CD4-positive, alpha-beta T cell treated with Interleukin-6 for 4 hours (primary cell): ENCODE measurements at places on chromosomes 12 and 14.

GRCh38 chr12:23770202-23770938 is 179.1 kb downstream of the SOX5 start:
- DNase-seq, result no peak

- no peak for DNase-seq
These were observed 85.1 kb upstream of the AMIGO2 start for GRCh38 chr12:47164724-47165439.

DNA sequence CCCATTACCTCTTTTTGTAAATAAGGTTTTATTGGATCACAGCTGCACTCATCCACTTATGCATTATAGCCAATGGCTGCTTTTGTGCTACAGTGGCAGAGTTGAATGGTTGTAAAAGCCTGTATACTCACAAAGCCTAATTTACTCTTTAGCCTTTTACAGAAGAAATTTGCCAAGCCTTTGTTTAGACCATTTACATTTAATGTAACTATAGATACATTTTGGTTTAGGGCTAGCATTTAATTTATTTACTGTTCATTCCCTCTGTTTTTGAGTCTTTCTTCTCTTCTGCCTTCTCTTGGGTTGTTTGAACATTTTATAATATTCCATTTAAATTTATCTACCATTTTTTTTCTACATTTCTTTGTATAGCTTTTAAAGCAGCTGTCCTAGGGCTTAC is 217.1 kb upstream of the AMIGO2 start:
- no peak for DNase-seq

GRCh38 chr12:115268451-115268850 is 584.5 kb upstream of the TBX3 start:
- no peak for DNase-seq

- DNase-seq, result no peak
These were observed 14.9 kb upstream of the PLEKHG3 start for GRCh38 chr14:64689289-64689688.

DNA sequence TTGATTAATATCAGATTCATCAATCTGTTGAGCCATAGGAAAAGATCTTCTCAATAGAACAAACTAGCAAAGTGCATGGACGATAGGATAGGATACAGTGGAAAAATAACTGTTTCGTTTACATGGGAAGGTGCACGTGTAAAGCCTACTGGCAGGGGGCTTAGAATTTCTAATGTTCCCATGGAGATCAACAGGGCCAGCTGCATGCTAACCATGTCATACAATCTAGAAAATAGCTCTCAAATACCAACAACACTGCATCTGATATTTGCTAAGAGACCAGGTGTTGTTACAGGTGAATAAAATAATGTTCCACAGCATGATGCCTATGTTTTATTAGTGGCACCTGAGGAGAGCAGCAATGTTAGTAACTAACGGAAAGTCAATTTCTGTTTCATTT is 72.5 kb downstream of the ACSS3 start:
- DNase-seq, result no peak

DNA sequence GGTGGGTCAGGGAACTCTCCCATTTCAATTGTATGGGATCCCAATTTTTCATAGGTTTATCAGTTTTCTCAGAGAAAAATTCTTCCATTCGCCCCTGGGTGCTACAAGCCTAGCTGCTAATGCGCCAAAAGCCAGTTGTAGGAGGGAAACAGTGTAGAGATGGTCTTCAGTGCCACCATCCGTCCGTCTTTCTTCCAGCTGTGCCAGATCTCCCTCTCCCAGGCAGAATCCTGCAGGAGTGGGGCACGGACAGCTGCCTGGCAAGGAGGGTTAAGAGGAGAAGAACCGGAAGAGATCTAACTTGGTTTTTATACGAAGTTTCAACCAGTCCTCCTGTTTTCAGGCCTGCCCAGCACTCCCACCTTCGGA is 38.9 kb upstream of the FUT8 start:
- DNase-seq, result no peak

GRCh38 chr12:20142956-20143355 is 225.4 kb upstream of the PDE3A start:
- no peak for DNase-seq

DNA sequence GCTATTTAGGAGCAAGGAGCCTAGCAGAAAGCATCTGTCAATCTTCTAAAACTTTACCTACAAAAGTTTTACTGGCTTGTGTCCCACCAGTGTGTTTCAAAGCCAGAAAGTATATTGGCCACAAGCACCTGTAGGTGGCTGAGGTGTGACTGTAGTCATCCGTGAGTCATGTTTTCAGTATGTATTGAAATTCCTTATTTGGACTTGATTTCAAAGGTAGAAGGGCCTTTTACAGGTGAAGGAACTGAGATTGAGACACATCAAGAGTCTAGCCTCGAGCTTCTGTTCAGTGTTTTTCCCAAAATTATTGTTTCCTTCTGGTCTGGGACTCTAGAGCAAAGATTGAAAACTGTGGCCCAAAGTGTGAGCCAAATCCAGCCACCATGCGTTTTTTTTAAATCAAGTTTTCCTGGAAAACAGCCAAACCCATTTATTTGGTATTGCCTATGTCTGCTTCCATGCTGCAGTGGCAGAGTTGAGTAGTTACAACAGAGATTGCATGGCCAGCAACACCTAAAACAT is 195.3 kb upstream of the BCL2L14 start:
- DNase-seq, result peak; percentile 41

GRCh38 chr14:61589691-61590581 is 105.4 kb upstream of the HIF1A start:
- no peak for DNase-seq

GRCh38 chr12:2294651-2295475 is 242.1 kb downstream of the CACNA1C start:
- DNase-seq, result no peak

GRCh38 chr14:32403688-32404087 is 74.6 kb downstream of the AKAP6 start:
- DNase-seq, result no peak
